Adrenal gland (tissue), 19 donors: ENCODE measurements at places on chromosomes 6 and 20. TPM values are rescaled to one million over a fixed set of nuclear protein-coding genes. Genes with fewer than 3 reads are reported as not detected.
A peak's percentile ranks its signal among the peaks of the same experiment; 100 is the strongest.

WFDC5 gene
- total RNA-seq: not detected

TRIM10 gene
- not detected for total RNA-seq

DACT2 gene
- total RNA-seq: 0.17 TPM

PFDN6 gene
- total RNA-seq: 41.6 TPM

TPMT gene
- total RNA-seq: 23.0 TPM

SULF2 gene
- total RNA-seq: 16.1 TPM

TNNC2 gene
- 3.6 TPM for total RNA-seq

SOX18 gene
- 9.5 TPM for total RNA-seq

GRCh38 chr6:168583126-168583525 lies 142.1 kb downstream of the SMOC2 start:
- H3K27me3 ChIP-seq: peaks cover 4% of the 10 kb centered on the region
- H3K4me1 ChIP-seq: no peaks in the 10 kb centered on the region
- H3K36me3 ChIP-seq: no peaks in the 10 kb centered on the region
- no peak overlapping the region for H3K4me3 ChIP-seq
- no peak for DNase-seq
- no peak overlapping the region for H3K27ac ChIP-seq

- no peak overlapping the region for H3K4me3 ChIP-seq
- DNase-seq: no peak
- no peaks in the 10 kb centered on the region for H3K27me3 ChIP-seq
- H3K27ac ChIP-seq: no peak overlapping the region
- no peaks in the 10 kb centered on the region for H3K36me3 ChIP-seq
Observed at GRCh38 chr6:144897441-144897921, 612.3 kb downstream of the UTRN start.

- H3K27ac ChIP-seq: no peak overlapping the region
- no peak for DNase-seq
- no peaks in the 10 kb centered on the region for H3K27me3 ChIP-seq
- H3K36me3 ChIP-seq: no peaks in the 10 kb centered on the region
- no peak overlapping the region for H3K4me3 ChIP-seq
- peaks cover 15% of the 10 kb centered on the region for H3K4me1 ChIP-seq
Observed at GRCh38 chr6:109687271-109687761, 3.7 kb downstream of the AK9 start.

GRCh38 chr20:53760025-53760441 lies 166.4 kb upstream of the ZNF217 start:
- no peaks in the 10 kb centered on the region for H3K27me3 ChIP-seq
- H3K4me1 ChIP-seq: no peaks in the 10 kb centered on the region
- no peak for DNase-seq
- H3K4me3 ChIP-seq: no peak overlapping the region

DNA sequence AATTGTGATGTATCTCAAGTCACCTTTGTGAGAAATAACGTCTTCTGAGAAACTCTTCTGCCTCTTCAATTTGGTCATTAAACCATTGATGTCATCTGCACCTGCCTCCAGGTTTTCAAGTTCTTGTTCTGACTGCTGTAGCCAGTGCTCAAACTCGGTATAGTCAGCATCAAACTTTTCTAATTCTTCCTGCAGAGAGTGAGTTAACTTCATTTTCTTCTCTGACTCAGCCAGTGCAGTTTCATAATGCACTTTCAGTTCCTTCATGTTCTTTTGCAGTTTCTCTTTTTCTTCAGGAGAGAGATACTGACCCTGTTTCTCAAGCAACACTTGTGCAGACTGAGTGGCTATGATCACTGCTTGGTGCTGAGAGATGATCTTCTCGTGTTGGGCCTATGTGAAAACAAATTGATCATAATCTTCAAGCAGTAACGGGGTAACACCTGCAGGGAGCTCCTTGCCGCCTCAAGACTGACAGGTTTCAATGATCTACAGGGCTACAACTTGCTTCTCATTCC lies 48.8 kb downstream of the DST start:
- H3K4me3 ChIP-seq: no peak overlapping the region
- H3K27me3 ChIP-seq: no peaks in the 10 kb centered on the region
- peaks cover 13% of the 10 kb centered on the region for H3K4me1 ChIP-seq
- peaks cover 12% of the 10 kb centered on the region for H3K36me3 ChIP-seq
- no peak overlapping the region for H3K27ac ChIP-seq

GRCh38 chr6:43699564-43700186 lies 12.1 kb upstream of the MRPS18A start:
- no peaks in the 10 kb centered on the region for H3K36me3 ChIP-seq
- peaks cover 28% of the 10 kb centered on the region for H3K4me1 ChIP-seq
- H3K27ac ChIP-seq: no peak overlapping the region
- no peak overlapping the region for H3K4me3 ChIP-seq
- DNase-seq: no peak
- no peaks in the 10 kb centered on the region for H3K27me3 ChIP-seq

- H3K4me3 ChIP-seq: no peak overlapping the region
- no peak overlapping the region for H3K27ac ChIP-seq
- H3K27me3 ChIP-seq: no peaks in the 10 kb centered on the region
- no peaks in the 10 kb centered on the region for H3K36me3 ChIP-seq
Observed at GRCh38 chr6:41284726-41285125, 1.8 kb downstream of the TREM1 start.

DNA sequence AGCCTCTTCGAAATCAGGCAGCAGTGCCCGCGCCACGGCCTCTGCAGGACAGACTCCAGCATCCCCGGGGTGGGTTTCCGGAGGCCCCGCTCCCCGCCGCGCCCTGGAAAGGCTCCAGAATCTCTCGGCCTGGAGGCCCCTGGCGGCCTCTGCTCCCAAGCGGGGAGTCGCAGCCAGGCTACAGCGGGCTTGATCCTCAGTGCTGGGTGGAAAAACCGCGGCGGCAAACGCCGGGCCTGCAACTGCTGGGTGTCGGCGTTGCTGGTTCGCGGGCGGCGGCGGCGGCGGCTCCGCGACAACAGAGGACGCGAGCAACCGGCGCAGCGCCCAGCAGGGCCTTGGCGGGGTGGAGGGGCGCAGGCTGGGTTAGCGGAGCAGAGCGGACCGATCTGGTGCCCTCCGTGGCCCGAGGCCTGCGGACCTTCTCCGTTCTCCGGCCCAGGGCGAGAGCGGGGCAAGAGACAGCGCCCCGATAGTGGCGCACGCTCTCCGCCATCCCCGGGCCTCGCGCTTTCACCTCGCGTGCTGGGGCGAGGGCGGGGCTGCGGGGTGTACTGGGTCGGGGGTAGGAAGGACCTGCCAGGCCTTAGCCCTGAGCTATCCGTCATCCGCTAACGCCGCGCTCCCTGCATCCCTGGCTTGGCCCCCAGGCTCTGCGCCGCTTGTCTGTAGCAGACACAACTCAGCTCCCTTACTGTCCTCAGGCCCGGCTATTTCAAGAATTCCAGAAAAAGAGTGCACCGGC lies 3.4 kb upstream of the ZNF292 start:
- peak overlapping the region; percentile 71 for H3K27ac ChIP-seq
- peak; percentile 66 for DNase-seq
- H3K36me3 ChIP-seq: no peaks in the 10 kb centered on the region

- no peak overlapping the region for H3K4me3 ChIP-seq
- peaks cover 33% of the 10 kb centered on the region for H3K4me1 ChIP-seq
- peak; percentile 90 for DNase-seq
- H3K27me3 ChIP-seq: no peaks in the 10 kb centered on the region
- peaks cover 38% of the 10 kb centered on the region for H3K36me3 ChIP-seq
Observed at GRCh38 chr20:50572938-50573777, 63.0 kb downstream of the PTPN1 start.

- no peaks in the 10 kb centered on the region for H3K27me3 ChIP-seq
- H3K36me3 ChIP-seq: no peaks in the 10 kb centered on the region
- DNase-seq: peak; percentile 52
- H3K4me3 ChIP-seq: no peak overlapping the region
Observed at GRCh38 chr6:115783402-115784061, 277.2 kb downstream of the FRK start.
